CD4-positive, alpha-beta T cell treated with Interleukin-12 subunit alpha and Interleukin-12 subunit beta, for 1 hour (primary cell): ENCODE measurements at places on chromosomes 13 and 19.

DNA sequence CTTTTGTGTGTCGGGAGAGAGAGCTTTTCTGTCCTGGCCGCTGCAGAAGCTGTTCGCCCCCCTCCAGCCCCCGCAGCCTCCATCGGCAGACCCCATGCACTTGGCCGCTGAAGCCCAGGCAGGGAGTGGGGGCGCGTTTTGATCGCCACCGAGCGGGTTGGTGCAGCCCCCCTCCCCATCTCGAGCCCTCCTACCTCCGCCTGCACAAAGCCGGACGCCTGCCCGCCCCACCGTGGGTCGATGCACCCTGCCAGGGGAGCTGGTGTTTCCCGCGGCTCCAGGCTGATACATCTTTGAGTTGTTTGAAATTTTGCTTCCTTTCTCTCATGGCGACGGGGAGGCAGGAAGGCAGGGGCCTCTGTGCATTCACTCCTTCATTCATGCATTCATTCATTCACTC lies 16.4 kb upstream of the ONECUT3 start:
- no peak for DNase-seq

DNA sequence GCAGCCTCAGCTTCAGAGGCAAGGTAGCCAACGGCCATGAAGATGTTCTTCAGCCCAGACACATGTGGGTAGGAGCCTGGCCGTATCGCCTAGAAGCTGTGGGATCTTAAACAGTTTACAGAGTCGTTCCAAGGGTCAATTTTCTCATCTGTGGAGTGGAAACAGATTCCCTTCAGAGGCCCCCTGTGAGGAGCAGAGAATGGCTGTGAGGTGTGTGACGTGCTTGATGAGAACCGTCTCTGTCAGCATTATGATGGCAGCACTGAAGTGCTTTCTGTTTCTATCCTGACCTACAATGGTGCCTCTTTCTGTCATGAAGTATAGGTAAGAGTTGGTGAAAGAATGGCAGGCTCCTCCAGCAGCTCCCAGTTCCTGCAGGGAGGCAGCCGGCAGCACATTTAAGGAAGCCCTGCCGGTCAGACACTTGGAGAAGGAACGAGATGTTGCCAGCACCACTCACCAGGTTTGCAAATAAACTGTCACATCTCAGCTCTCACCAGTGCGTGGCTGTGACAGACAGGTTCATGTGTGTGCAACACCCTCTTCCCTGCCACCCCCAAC lies 277.3 kb downstream of the FOXO1 start:
- peak; percentile 64 for DNase-seq

GRCh38 chr13:108755083-108755482 lies 125.7 kb downstream of the MYO16 start:
- DNase-seq: no peak

DNA sequence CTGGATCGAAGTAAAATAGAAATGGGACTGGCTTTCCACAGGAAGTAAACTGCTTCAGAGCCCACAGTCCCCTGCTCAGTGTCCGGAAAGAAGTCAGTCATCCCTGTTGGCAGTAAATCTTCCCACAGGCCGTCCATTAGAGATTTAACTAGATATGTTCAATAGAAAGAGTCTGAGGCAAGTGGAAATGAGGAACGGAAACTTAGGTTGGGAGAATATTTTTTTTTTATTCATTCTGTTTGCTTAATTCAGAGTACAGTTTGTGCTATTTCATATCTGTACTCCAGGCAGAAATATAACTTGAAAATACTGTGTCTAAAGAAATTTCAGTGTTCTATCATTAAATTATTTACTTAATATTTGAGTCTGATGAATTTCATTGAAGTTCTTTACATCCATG lies 22.7 kb downstream of the SLC25A15 start:
- DNase-seq: no peak

DNA sequence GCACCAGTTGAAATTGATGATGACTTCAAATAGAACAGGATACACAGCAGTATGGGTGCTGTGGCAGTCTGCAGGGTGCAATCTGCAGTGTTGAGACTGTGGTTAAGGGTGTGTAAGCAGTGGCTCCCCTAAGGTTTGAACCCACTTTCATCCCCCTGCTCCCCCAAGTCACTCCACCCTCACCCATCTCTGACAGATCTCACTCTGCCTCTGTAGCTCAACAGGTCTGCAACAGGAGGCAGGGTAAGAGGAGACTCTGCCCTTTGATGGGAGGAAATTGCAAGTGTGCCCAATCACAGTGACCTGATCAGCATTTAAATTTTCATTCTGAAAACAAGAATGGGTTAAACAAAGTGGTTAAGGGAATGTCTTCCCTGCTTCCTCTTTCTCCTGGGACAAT lies 92.4 kb downstream of the DCT start:
- DNase-seq: no peak

GRCh38 chr13:58081301-58081820 lies 449.8 kb downstream of the PCDH17 start:
- no peak for DNase-seq

DNA sequence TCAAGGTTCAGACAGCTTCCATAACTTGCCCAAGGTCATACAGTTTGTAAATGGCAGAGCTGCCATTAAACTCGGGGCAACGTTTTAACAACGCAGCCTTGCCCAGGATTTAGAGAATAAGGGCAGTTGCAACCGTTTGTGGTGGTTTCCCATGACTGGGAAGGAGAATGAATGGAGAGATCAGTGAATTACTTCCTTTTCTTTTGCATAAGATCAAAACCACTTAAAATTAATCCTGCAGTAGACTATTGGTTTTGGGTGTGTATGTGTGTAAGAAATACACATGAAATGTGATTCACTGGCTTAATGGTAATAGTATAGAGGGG lies 179.1 kb upstream of the MIR17HG start:
- no peak for DNase-seq

DNA sequence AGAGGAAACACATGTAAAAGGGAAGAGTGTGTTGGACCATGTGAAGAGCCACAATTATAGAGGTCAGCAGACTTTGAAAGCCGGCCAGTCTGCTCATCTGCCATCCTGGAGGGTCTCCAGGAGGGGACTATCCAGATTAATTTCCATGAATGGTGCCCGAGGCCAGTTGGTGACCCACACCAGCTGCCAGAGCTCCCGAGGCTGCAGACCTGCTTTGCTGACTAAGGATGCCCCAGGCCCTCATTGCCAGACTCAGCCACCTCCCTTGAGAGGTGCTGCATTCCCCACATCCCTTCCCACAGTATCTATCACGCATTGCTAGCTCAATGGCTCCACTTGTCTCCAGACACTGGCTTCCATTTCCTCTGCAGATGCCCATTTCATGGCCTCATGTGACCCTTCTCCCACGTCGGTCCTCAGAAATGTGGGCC lies 110.3 kb downstream of the NALCN start:
- DNase-seq: no peak

GRCh38 chr13:33548069-33548468 lies 262.5 kb upstream of the STARD13 start:
- DNase-seq: no peak

GRCh38 chr19:18939163-18939562 lies 1.9 kb downstream of the HOMER3 start:
- DNase-seq: no peak

DNA sequence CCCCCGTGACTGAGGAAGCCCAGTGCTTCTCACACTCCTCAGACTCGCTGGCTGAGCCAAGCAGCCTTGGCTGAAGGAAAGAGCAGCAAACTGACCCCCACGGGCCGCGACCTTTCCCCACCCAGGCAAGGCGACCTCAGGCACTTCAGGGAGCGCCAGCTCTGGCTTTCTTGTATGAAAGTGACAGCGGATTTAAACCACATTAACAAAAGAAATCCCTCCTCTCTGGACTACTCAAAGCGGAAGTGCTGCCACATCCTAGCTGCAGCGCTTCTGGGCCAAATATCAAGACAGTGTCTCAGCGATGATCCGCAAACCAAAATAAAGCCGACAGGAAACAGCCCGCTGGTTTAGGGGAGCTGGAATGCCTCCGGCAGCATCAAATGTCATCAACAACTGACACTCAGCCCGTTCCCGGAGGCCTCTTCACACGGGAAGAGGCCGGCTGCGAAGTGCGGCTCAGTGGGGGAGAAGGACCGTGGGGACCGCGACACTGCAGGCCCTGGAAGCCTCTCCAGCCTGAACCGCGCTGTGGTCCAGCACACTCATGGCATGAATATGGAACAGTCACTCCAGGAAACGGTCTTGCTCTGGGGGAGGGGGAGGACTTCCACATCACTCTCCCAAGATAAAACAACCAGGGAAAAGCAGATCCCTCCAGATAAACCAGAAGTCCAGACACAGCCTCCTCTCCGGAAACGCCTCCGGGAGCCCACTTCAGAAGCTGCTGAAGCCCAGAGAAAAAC lies 1.4 kb downstream of the RASA3 start:
- DNase-seq: peak; percentile 69

DNA sequence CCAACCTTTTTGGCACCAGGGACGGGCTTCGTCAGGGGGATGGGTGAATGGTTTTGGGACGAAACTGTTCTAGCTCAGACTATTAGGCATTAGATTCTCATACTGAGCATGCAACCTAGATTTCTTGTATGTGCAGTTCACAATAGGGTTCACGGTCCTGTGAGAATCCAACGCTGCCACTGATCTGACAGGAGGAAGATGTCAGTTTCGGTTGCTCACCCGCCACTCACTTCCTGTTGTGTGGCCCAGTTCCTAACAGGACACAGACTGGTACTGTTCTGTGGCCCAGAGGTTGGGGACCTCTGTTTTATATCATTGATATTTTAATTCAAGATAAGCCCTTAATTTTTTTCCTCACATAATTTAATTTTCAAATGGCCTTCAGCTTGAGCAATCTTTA lies 26.7 kb upstream of the TDRD3 start:
- peak; percentile 17 for DNase-seq

DNA sequence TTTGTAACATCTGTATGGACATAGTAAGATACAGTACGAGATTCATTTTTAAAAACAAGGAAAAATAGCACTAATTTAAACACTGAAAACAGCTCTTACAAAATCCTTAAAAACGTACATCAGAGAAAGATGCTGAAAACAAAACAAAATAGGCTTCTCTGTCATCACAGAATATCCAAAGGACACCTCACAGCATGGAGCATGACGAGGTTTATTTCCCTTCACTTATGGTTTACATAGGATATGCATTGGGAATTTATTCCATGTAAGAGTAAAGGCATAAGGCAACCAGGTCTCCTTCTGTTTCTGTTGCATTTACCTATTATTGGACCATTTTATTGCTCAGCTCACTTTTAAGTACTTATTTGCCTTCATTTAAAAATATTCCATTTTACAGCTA lies 3.0 kb downstream of the KCTD12 start:
- DNase-seq: no peak

DNA sequence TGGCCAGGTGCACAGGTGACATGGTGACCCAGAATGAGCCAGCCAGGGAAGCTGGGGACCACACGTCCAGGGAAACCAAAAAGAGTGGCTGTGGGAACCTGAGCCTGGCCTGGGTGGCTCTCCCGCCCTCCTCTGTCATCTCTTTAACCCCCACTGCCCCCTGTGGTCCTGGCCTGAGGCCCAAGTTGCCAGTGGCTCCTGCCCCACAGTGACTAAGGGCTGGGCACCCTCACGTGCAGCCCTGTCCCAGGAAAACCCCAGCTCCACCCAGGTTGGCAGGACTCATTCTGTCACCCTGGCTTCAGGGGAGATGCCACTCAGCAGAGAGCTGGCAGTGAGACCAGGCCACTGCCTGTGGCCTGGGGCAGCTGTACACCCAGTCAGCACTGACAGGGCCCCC lies 30.6 kb upstream of the ISYNA1 start:
- no peak for DNase-seq

DNA sequence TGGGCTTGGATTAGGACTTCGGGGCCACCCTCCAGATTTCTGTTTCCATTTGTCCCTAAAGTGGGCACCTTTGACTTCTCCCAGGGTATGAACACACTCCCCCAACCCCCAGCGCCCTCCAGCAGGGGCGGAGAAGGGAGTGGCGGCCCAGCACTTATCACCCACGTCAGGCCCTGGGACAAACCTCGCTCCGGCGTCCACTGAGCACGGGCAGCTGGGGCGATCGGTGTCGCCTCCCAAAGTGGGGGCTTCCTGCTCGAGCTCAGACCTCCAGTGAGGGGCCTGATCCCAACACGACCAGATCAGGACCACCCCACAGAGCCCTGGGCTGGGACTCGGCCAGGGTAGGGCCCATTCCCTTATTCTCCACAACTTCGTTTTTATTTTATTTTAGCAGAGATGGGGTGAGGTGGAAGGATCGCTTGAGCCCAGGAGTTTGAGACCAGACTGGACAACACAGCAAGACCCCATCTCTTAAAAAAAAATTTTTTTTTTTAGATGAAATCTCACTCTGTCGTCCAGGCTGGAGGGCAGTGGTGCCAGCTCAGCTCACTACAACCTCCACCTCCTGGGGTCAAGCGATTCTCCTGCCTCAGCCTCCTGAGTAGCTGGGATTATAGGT lies 3.7 kb upstream of the TCF3 start:
- no peak for DNase-seq

GRCh38 chr19:6718741-6719539 lies 1.5 kb downstream of the C3 start:
- DNase-seq: peak; percentile 28

GRCh38 chr19:18504886-18505610 lies 16.8 kb downstream of the ELL start:
- no peak for DNase-seq

DNA sequence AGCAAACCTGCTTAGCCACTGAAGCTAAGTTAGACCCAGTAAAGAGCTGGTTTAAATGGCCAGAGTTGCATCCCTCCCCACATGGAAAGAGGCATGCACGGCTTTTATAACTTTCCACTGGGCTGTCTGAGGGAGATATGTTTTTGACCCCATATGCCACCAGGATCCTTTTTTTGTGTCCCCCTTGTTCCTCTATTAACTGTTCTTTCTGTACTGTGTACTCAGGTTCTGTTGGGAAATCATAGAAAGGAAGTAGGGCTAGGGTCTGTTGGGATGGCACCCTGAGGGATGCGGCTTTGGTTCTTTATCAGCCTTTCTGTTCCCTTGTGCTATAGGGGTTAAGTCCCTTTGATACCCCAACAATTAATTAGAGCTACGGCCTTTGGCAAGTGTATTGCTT lies 12.2 kb upstream of the TM9SF2 start:
- DNase-seq: no peak

DNA sequence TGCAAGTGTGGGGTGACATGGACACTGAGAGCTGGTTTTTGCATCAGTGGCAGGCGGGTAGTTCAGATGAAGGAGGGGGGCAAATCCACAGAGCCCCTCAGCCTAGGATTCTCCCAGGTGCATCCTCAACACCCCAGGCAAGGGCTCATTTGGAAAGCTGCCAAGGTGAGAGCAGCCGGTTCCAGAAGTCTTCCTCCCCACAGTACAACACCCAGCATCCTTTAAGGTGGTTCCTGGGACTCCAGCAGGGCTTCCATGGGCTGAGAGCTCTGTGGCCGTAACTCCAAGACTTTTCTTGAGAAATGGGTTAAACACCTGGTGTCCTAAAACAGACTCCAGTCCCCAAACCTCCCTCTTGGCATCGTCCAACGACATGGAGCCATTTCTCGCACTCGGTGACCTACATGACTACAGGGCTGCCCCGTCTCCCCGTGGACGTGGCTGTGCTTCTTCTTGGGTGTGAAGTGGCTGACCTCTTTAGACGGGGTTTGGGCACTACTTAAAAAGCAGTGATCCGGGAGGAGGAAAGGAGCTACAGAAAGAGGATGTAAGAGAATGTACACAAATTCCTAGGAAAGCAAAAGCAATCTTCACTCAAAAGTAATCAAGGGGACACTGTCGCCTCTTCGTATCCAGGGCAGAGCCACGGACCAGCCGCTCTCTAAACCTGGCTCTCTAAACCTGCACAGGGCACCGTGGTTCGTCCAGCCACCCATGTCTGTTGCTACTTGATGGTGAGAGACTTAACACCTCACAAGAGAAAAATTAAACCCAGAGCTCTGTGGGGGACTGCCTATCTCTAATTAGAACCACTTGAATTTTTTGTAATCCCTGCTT lies 25.5 kb downstream of the RANBP3 start:
- DNase-seq: no peak

- no peak for DNase-seq
These were observed 8.8 kb upstream of the ZNF541 start for GRCh38 chr19:47581605-47582319.
